BJ (cell line): ENCODE measurements at places on chromosomes 4 and X.

- DNase-seq: no peak
These were observed 1712.5 kb downstream of the C4orf33 start for GRCh38 chr4:130808492-130808891.

DNA sequence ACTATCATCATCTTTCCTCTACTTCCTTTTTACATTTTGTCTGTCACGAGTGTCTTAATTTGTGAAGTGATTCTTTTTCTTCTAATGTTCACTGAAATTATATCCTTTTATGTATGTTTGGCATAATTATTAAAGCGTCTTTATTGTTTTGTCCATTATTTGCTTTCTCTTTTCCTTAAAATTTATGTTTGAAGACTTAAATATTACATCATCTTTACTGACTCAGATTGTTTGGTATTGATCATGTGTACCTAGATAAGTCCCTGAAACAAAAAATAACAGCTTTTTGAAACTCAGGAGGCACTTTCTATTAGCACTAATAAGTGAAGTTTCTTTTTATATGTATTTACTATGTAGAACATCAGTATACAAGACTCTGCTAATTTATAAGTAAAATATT, 120.1 kb downstream of the RAP1GDS1 start:
- DNase-seq: no peak

GRCh38 chr4:119933606-119934005, 133.0 kb downstream of the MAD2L1 start:
- DNase-seq: no peak

GRCh38 chr4:184500748-184501589, 26.6 kb upstream of the IRF2 start:
- DNase-seq: no peak
